Fibroblast of pulmonary artery (primary cell): ENCODE measurements at places on chromosomes 7 and 10.

- DNase-seq = peak; percentile 53
These were observed 15.1 kb downstream of the FZD8 start for GRCh38 chr10:35626971-35627507.

GRCh38 chr7:6453734-6454133 lies 6.0 kb upstream of the DAGLB start:
- peak; percentile 52 for DNase-seq

DNA sequence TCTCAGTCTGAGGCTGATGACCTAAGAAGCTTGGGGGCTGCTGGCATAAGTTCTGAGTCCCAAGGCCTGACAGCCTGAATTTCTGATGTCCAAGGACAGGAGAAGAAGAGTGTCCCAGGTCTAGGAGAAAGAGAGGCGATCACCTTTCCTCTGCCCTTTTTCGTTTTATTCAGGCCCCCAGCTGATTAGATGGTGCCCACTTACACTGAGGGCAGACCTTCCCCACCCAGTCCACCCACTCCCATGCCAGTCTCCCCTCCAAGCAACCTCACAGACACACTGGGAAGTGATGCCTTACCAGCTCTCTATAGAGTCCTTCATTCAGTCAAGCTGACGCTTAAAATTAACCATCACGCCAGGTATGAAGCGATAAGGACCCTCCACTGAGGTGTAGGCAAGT lies 19.3 kb upstream of the LOXL4 start:
- no peak for DNase-seq

GRCh38 chr10:117441812-117442443 lies 66.7 kb upstream of the PDZD8 start:
- DNase-seq = peak; percentile 64

- DNase-seq = no peak
These were observed 9.5 kb downstream of the C7orf25 start for GRCh38 chr7:42902331-42902730.

DNA sequence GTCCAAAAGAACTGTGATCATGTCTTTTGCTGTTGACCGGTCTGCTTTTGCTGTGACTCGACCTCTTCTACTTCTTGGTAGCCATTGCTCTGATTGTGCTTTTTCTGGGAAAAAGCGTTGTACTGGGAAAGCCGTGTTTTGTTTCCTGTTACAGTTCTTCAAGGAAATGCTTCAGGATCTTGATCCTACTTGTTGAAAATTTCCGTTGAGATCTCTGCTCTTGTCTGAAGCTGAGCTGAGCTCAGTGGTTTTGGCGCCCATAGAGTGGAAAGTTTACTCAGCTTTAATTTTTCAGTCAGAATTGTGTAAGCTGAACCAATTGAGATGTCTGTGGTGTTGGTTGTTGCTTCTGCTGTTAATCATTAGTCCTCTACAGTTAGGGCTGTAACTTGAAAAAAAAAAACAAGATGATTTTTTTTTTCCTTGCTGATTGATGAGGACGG lies 302.2 kb downstream of the CCDC3 start:
- no peak for DNase-seq

DNA sequence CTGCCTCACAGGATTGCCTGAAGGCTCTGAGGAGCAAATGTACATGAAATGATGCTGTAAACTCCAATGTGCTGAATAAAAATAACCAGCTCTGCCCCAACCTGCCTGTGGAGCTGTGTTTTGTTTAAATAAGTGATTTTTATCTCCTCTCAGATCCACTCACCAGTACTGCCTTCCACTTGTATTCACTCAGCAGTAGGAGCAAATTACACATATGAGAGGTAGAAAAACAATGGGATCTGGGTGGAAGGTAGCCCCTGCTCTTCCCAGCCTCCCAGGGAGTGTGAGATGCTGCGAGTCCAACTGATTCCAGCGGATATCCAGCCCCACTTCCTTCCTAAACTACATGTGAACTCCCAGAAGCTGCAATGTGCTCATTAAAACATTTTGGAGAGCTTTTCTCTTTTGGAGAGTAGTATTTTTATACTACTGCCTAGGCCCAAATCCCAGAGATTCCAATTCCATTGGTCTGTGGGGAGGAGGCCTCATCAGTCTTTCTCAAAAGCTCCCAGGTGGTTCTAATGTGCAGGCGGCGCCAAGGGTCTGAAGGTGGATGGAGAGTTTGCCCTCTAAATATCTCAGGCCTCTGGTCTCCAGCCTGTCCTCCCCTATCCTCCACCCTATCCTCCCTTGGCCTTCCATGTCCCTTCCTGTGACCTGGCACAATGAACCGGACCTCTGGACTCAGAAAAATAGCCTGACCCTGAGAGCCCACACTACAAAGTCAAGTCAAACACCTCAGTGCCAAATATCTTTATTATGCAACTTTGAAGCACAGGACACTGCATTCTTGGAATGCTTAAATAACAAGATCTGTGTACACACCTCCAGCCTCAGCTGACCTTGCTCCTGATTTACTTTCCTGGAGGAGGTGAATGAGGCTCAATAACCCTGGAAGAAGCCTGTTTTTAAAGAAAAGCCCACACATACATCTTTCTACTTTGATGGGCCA lies 46.2 kb downstream of the CPVL start:
- no peak for DNase-seq

DNA sequence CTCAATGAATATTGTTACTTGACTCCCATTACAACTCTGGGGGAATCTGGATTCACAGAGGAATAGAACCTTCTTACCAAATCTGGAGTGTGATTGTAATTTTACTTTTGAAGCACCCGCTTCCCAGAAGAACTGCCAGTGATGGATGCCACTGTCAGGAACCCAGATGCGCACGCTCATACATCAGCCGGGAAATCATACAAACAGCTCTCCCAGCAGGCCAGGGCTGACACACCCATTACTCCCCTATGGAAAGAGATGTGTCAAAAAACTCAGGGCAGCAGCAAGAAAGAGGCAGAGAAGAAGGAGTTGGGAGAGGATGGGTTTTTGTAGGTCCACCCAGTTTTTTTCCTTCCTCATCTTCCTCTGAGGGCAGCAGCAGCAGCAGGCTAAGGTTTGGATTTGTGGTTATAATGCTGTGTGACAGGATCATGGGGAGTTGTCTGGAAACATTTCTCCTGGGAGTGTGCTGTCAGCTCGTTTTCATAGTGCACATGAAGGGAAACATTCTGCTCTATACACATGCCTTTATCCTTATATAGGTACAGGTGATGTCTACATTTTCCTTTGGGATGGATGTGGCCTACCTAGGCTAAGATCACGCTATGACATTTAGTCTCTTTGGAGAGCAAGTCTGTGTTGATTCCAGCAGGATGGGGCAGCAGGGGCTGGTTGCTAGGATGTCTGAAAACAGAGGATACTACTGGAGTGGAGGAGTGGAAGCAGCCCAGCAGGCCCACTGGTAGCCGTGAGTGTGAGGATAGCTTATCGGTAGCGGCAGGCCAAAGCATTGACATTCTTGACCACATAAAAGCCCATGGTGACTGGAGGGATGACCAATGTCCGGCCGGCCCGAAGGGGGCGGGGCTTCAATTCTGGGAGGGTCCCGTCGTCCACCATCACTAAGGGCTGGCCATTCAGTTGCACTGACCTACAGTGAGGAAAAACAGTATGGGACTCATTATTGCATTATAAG lies 12.4 kb upstream of the HPS1 start:
- DNase-seq = no peak

DNA sequence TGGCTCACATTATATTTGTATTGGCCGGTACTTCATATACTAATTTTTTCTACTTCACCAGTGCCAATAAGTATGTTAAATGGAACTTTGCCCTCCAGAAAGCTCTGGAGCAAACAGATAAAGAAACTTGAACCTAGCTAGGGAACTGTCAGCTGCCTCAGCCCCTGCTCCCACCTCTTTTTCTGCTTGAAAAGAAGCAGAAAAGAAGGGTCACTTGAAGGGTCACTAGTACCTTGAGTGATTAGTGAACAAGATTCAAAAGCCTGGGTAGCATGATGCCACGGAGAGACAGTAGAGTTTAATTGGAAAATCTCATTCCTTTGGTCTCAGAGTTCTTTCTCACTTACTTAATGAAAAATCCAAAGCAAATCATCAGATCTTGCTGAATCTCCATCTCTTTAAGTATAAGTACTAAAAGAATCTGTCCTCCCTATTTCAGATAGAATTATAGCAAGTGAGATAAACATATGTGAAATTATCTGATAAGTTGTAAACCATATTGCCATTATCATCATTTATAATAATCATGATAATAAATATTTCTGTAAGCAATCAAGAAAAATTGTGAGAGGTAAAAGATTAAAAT lies 47.7 kb downstream of the PTN start:
- DNase-seq = no peak

DNA sequence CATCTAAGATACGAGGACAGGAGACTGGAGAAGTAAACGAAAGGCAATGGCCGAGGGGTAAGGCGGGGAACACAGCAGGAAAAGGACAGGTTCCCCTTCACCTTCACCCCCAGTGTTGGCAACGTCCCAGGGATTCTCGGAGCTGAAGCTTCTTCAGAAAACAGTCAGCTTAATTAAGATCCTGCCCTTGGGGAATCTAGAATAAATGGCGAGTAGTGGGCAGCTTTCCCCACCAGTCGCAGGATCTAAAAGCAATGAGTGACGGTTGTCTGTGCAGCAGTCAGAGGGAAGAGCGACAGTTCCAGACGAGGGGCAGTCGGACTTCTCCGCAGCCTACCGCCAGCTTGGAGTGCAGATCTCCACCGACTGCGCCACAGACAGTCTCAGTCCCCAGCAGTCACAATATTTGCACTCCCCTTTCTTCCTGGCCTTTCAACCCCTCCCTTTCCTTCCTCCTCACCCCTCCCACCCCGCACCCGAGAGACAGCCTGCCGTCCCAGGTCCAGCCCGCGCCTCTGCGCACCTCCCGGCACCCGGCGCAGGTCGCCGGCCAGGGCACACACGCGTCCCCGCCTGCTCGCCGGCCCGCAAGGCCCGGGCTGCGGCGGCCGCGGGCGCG lies 10.9 kb upstream of the SP8 start:
- DNase-seq = no peak

DNA sequence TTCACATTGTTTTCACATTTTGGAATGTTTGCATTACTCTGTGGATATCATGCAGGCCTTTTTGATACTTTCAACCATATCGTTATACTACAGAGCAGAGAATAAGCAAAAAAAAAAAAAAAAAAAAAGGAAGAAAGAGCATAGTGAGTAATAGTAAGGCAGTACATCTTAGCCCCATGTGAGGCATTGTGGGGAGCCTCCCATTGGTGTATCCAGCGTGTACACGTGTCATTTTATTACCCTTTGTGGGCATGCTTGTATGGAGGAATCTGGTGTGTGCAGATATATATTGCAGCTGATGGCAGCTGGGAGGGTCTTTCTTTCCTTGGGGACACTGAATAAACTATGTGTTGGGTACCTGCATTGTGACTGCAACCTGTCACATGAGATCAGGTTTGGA lies 19.6 kb downstream of the R3HCC1L start:
- no peak for DNase-seq

DNA sequence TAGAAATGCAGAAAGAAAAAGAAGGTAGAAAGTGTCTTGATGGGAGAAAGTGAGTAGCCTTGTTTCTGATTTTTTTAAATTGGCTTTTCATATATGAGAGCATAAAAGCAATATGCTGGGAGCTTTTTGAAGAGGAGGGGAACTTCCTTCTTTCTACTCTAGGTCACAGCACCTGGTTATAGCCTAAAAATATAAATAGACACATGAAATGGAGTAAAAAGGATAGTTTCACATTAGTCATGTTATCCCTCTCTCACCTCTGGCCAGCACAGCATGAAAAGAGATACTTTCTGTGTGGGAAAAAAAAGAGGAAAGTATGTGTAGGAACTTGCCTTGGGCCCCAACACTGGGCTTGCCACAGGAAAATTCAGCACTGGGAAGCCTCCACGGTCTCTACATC lies 292.2 kb upstream of the ZWINT start:
- no peak for DNase-seq

DNA sequence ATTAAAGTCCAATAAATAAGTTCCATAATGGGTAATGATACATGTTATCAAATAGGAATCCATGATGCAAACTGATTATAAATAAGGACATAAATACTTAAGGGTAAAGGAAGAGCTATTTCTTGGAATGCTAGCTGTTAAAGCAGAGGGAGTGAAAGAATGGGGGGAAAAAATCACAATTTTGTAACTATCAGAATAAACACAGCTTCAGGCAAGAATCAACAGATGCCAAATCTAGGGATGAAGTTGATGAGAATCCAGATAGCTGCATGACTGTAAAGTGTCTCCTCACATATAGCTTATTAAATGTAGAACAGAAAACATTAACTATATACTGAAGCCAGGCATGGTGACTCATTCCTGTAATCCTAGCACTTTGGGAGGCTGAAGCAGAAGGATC lies 4.9 kb downstream of the IPMK start:
- DNase-seq = no peak

DNA sequence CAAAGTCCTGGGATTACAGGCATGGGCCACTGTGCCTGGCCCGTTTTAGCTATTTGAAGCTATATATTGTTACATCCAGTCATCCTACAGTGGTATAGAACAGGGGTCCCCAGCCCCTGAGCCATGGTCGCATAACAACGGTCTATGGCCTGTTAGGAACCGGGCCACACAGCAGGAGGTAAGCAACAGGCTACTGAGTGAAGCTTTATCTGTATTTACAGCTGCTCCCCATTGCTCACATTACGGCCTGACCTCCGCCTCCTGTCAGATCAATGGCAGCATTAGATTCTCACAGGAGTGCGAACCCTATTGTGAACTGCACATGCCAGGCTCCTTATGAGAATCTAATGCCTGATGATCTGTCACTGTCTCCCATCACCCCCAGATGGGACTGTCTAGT lies 26.3 kb upstream of the TSPAN33 start:
- no peak for DNase-seq

DNA sequence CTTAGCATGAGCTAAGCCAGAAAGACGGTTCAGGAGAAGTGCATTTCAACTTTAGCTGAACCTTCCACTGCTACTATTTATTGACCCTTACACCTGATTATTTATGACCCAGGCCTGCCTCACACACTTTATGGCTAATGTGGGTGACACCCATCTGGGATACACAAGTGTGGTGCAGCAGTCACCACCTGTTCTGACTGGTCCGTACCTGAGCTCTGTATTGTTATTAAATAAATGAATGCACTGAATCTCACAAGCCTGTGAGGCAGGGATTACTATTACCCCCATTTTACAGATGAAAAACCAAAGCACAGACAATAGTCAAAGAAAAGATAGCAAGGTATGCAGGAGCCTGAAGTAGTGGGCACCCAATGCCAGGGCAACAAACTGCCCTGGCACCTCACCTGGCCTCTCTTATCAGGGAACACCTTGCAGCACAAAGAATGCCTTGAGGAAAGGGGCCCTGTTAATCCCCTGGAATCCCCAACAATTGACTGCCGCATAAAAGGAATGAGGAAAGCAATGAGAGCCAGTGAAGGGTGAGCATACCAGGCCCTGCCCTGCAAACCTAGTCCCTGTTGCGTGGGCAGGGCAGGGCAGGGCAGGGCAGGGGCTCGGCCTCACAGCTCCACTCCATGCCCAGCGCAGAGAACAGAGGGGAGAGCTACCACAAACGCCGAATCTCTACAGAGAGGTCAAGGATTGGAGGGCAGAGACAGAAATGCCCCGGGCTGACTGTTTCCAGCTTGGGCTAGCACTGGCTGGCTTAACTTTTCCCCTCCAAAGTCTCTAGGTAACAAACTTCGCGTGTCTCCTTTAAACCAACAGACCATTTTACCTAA lies 1.3 kb downstream of the ANXA11 start:
- no peak for DNase-seq

- no peak for DNase-seq
These were observed 73.9 kb upstream of the VIPR2 start for GRCh38 chr7:159218607-159219006.

GRCh38 chr7:70525991-70526390 lies 606.0 kb upstream of the GALNT17 start:
- DNase-seq = no peak
